ENCODE measurements at places on chromosomes 6 and 20.

DNA sequence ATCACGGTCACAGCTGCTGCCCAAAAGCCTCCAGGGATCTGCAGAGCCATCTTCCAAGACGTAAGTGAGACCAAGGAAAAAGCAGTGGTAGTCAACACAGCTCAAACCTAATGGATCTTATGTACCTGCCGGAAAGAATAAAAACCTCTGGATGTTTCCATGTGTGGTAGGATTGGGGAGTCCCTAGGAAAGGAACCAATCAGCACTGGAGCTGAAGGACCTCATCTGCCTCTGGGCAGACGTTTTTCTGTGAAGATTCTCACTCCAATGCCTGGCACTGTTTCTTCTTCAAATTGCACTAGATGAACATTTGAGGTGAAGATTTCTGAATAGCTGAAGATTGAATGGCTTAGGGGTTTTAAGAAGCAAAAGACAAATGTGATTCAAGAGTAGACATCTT, at the start of gene HLA-DQB2:
HLA-DQB2 (minus strand) TSS at position 112 of the 400 bp plus-strand sequence; CDS start at position 50, 62 bp downstream.
- DNase-seq: no peak

DNA sequence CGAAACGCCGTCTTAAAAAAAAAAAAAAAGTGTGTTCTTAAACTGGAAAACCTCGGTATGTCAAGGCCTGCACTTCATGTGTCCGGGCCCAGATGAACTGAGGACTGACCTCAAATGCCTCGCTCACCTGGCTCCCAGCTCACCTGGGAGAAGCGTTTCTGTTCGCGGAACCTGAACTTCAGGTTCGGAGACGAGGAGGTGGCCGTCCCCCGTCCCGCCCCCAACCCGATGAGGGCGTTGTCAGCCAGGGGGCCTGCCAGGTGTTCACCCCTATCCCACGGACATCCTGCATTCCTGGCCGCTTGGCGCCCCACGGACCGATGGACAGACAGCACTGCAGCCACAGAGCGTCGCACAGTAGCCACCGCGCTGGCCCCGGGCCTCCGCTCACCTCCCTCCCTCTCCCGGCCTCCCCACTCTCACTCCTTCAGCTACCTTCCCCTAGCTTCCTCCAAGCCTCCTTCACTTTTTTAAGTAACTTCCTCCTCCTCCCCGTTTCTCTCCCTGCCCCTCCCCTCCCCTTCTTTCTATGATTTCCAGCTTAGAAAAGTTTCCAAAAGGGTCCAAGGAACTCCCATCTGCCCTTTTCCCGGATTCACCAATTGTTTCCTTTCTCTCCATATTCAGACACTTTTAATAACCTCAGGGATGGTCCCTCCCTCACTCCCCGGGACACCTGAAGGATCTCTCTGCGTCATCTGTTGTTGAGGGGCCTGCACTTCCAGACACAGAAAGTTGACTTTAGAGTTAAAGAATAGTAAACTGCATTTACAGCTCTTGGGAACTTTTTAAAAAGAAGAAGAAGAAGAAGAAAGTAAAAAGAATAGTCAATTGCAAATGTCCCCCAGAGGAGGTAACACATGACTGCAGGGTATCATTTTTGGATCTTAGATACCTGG, 22.7 kb upstream of the MCM3 start:
- peak; percentile 25 for DNase-seq

GRCh38 chr6:168217880-168218537, 101.6 kb downstream of the DACT2 start:
- DNase-seq: no peak

- DNase-seq: no peak
Observed at GRCh38 chr6:14571746-14572145, 454.2 kb downstream of the CD83 start.

- no peak for DNase-seq
Observed at GRCh38 chr20:52004715-52005114, 186.9 kb downstream of the ZFP64 start.

- no peak for DNase-seq
Observed at GRCh38 chr6:19312241-19312978, 524.8 kb upstream of the ID4 start.

DNA sequence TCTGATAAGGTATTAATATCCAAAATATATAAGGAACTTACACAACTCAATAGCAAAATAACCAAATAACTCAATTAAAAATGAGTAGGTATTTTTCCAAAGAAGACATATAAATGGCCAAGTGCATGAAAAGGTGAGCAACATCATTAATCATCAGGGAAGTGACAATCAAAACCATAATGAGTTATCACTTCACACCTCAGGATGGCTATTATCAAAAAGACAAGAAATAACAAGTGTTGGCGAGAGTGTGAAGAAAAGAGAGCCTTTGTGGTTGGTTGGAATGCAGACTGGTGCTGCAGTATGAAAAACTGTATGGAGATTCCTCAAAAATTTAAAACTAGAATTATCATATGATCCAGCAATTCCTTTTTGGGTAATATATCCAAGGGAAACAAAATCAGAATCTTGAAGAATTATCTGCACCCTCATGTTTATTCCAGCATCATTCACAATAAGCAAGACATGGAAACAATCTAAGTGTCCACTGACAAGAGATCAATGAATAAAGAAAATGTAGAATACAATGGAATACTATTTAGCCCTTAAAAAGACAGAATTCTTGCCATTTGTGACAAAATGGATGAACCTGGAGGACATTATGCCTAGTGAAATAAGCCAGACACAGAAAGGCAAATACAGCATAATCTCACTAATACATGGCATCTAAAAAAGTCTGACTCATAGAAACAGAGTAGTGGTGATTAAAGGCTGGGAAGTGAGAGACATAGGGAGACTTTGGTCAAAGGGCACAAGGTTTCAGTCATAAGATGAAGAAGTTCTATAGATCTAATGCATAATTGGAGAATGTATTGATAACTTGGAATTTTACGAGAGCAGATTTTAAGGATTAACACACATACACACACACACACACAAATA, 175.6 kb downstream of the FOXA2 start:
- no peak for DNase-seq

- DNase-seq: peak; percentile 56
Observed at GRCh38 chr20:815914-816606, 17.5 kb upstream of the FAM110A start.

DNA sequence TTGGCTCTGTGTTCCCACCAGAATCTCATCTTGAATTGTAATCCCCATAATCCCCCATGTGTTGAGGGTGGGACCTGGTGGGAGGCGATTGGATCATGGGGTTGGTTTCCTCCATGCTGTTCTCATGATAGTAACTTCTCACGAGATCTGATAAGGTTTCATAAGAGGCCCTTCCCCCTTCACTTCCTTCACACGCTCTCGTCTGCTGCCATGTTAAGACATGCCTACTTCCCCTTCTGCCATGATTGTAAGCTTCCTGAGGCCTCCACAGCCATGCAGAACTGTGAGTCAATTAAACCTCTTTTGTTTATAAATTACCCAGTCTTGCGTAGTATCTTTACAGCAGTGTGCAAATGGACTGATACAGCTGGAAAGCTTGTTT, 90.0 kb downstream of the ELOVL5 start:
- no peak for DNase-seq

- no peak for DNase-seq
Observed at GRCh38 chr20:556984-557383, 13.4 kb upstream of the CSNK2A1 start.

- DNase-seq: no peak
Observed at GRCh38 chr6:112298021-112298745, 43.8 kb upstream of the LAMA4 start.

DNA sequence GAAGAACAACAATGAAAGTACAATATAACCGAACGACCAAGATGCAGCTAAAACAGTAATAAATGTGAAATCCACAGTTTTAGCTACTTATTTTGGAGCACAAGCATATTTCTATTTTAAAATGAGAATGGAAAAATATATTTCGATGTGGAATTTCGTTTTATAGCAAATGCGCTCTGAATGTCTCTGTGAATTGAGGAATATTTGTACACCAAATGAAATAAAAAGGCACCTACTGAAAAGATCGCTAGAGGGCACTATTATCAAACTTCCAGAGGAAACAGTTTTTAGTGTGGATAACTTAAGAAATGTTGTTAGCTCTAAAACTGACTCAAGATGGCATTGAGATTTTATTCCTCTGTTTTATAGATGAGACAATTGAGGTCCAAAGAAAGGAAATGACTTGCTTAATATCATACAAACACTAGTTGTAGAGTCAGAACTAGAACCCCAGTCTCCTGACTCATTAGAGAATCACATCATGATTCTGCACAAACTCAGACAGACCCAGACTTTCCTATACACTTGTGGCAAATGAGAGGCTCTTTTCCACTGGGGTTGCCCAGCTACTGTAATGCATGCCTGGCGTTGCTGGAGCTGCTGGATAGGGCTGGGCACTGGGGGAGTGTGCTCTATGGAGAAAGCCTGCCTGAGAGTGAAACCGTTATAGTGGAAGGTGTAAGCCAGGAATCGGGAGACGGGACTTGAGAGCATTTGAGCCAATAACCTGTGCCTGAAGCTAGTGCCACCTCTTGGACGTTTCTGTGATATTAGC, 51.9 kb downstream of the GCLC start:
- peak; percentile 49 for DNase-seq

- peak; percentile 81 for DNase-seq
Observed at GRCh38 chr20:25195962-25196785, 662 bp downstream of the ENTPD6 start.

DNA sequence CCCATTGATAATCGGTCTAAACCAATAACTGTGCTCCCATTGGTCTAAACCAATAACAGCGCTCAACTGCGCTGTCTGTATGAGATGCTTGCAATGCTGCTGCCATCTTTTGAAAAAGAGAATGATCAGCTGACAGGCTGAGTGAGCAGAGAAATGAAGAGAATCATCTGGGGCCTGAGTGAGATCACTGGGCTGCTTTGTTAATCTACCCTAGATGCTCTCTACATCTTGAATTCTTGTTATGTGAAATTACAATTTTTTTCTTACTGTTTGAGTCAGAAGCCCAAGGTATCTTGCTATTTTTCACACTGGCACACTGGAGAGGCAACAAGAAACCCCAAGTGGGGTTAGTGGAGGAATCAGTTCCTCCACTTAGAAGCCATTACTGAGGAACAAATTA, 91.5 kb upstream of the GCM1 start:
- no peak for DNase-seq

GRCh38 chr6:74287932-74288331, 591.9 kb downstream of the CD109 start:
- no peak for DNase-seq

GRCh38 chr6:97195117-97195516, 87.9 kb downstream of the MMS22L start:
- DNase-seq: no peak

DNA sequence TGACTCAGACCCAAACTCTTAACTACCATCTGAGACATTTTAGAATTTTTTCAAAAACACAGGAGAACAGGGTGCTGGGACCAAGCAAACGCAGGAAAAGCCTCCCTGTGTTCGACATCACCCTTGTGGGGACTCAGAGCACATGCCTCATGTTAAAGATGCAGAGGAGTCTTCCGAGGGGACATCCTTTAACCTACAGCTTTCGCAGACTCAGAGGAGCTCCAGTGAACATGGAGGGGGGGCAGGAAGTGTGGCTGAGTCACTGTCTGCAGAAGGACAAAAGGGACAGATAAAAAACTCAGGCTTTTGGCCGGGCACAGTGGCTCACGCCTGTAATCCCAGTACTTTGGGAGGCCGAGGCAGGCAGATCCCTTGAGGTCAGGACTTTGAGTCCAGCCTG, 15.1 kb downstream of the BMP7 start:
- DNase-seq: no peak

- DNase-seq: peak; percentile 90
Observed at GRCh38 chr6:93418408-93419303, 703 bp downstream of the EPHA7 start.

- DNase-seq: no peak
Observed at GRCh38 chr6:127547215-127547614, 28.1 kb upstream of the MTCL3 start.

- no peak for DNase-seq
Observed at GRCh38 chr6:125018136-125018535, 55.9 kb downstream of the RNF217 start.

GRCh38 chr20:40997116-40997515, 31.5 kb upstream of the TOP1 start:
- DNase-seq: no peak

DNA sequence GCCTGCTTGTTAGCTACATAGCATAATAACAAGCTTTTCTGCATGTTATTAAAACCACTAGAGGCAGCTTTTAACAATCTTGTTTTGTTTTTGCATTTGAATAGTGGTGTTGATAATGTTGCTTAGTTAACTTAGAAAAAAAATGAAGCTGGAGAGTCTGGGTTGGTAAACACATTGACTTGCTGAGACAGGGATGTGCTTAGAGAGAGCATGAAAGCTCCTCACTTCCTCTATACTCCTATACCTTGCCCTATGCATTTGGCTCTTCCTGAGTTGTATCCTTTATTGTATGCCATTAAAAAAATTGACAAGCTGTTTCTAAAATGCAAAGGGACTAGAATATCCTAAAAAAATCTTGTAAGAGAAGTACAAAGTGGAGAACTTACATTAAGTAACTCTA, 13.6 kb downstream of the FAM83B start:
- DNase-seq: no peak

- DNase-seq: no peak
Observed at GRCh38 chr6:40738551-40739193, 151.5 kb upstream of the LRFN2 start.

DNA sequence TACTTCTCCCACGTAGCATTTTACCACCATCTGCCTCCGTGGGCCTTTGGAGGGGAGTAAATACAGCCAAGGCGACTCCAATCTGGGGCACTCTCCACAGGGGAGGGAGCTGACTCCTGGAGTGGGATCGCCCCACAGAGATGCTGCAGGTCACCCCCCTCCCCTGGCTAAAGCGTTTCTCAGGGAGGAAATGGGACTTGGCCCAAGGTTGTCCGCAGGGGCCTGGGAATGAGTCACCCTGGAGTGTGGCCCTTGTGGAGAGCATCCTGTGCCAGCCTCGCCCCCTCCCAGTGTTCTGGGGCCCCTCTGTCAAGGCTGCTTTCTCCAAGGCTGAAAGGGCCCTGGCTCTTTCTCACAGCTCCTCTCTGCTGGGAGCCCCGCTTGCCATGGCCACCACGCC, 84.5 kb upstream of the QKI start:
- DNase-seq: no peak

DNA sequence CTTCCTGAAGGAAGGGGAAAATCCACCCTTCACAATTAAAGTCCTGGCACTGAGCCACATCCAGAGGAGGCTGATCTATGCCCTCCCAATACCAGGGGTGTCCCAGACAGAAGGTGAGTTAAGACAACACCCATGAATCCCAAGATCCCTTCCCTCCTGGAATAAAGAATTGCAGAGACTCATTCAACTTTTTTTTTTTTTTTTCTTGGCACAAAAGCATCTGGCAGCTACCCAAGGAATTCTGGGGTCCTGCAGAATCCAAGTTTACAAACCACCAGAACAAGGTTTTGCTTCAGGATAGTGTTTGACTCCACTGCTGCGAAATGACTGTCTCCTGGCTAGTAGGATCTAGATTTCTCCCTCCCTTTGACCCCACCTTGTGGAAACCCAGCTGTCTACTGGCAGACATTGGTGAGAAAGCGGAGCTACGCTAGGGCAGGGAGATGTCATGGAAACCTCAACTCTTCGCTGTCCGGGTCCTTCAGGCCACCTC, 37.4 kb downstream of the JAG1 start:
- no peak for DNase-seq

All from right kidney (tissue), 9 donors.